ENCODE measurements at places on chromosomes 12 and 14.

DNA sequence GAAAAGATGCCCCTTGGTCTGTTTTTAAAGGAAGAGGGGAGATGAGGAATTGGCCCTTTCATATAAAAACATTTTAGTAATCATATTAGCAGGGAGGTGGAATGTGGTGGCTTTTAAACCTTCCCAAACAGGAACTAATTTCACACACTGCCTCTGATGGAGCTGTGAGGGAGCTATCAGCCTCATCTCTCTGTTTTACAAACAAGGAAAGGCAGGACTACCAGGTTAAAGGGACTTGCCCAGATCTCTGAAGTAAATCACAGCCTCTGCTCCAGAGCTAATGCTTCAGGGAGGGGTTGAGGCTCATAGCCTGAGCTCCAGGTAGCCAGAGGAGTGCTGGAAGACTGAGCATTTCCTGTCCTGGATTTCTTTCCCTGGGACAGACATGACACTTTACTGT, 1.1 kb upstream of the BMP4 start:
- DNase-seq, result no peak

DNA sequence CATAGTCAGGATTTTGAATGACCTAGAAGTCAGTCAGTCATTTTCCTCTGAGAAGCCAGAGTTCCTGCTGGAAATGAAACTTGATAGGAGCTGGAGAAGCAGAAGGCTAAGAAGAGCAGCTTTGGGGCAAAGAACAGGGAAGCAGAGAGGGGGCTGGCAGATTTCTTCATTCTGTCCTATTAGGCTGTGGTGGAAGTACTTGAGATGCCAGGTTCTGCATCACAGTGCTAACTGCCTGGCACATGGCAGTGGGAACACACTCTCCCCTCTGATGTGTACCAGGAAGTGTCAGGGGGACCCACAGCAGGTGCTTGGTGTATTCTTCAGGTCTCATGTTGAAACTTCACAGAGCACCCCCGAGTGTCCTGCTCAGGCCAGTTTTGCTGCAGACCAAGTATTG, 61.0 kb downstream of the SUSD6 start:
- DNase-seq, result no peak

- no peak for DNase-seq
Observed at GRCh38 chr12:53198486-53199110, 8.5 kb downstream of the ITGB7 start.

- DNase-seq, result no peak
Observed at GRCh38 chr14:83734431-83734830, 1795.5 kb upstream of the FLRT2 start.

DNA sequence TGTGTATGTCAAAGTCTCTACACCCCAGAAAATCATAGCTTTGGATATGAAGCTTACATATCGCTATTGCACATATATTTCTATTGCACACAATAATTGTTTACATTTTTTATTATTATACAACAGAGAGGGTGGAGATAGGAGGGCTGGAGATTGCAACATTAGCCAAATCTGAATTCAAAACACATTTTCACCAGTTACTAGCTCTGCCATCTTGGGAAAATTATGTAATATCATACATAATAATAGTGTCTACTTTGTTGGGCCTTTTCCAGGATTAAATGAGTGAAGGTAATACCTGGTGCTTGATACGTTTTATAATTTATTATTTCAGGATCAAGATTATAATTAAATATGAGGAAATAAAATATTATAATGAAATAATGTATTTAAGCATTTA, 507.4 kb upstream of the TBX3 start:
- DNase-seq, result no peak

- DNase-seq, result no peak
Observed at GRCh38 chr14:93591506-93591905, 160.8 kb downstream of the UNC79 start.

GRCh38 chr12:91931111-91931510, 214.5 kb downstream of the BTG1 start:
- no peak for DNase-seq

DNA sequence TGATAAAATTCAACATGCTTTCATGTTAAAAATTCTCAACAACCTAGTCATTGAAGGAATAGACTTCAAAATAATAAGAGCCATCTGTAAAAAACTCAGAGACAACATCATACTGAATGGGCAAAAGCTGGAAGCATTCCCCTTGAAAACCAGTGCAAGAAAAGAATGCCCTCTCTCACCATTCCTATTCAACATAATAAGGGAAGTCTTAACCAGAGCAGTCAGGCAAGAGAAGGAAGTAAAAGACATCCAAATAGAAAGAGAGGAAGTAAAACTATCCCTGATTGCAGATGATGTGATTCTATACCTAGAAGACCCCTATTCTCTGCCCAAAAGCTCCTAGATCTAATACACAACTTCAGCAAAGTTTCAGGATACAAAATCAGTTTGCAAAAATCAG, 52.9 kb downstream of the APOBEC1 start:
- DNase-seq, result no peak

- no peak for DNase-seq
Observed at GRCh38 chr12:99977550-99977949, 7.2 kb downstream of the ANKS1B start.

GRCh38 chr12:24561882-24562770, 386.8 kb downstream of the BCAT1 start:
- DNase-seq, result no peak

GRCh38 chr14:47194055-47194454, 481.4 kb downstream of the MDGA2 start:
- no peak for DNase-seq

DNA sequence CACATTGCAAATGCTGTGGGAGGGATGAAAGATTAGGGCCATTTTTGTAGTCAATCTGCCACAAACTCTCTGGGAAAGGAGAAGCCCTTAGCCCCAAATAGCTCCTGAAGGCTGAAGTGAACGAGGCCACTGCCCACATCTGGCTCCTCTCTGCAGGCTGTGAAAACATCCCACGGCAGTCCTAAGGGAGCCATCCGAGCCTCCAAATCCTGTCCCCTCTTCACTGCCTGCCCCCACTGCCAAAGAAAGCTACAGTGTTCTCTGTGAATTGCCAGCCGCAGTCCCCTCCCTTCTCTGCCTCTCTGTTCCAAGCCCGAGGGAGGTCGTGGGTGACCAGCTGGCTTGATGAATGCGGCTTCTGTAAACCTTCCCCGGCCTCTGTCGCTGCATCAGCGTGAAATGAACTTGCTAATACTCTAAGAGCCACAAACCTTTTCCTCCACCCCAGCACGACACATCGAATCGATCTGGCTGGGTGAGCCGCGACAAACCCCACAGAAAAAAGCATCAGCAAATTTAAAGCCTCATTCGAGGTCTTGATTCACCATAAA, 180.7 kb upstream of the NRXN3 start:
- no peak for DNase-seq

DNA sequence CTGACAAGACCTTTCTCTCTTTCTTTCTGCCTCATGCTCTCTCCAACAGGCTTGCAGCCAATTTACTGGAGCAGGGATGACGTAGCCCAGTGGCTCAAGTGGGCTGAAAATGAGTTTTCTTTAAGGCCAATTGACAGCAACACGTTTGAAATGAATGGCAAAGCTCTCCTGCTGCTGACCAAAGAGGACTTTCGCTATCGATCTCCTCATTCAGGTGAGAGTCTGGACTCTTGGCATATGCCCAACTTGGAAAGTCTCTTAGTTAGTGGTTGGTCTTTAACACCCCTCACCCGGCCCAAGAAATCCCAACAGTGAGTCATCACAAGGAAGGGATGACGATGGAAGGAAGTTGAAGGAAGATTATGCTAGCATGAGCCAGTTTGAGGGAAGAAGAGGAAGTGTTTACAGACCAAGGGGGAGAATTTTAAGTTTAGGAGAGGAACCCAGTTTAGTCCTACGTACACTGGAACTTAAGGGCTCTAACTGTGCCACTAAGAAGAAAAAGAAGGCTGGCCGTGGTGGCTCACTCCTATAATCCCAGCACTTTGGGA, 189.7 kb downstream of the ETV6 start:
- DNase-seq, result no peak

GRCh38 chr12:46920499-46920898, 94.7 kb upstream of the SLC38A4 start:
- DNase-seq, result no peak

- no peak for DNase-seq
Observed at GRCh38 chr12:62720661-62721330, 214.2 kb downstream of the PPM1H start.

GRCh38 chr14:56514663-56515371, 64.8 kb upstream of the TMEM260 start:
- DNase-seq, result no peak

GRCh38 chr12:80178846-80179245, 79.5 kb downstream of the OTOGL start:
- no peak for DNase-seq

DNA sequence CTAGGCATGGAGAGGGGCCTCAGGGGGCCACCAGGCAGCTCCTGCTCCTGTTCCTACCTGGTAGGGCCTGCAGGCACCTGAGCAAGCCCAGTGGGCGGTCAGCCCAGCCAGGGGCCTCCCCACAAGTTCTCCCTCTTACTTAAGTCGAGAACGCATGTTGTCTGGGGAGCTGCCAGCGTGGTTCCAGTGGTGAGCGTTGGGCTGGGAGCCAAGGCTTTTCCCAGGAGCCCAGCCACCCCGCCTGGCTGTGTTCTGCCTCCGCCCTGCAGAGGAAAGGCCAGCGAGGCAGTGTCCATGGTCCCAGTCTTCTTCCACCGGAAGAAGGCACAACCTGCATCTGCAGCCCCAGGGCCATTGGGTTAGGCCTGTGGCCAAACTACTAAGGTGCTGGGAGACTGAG, 1.4 kb downstream of the C14orf180 start:
- DNase-seq, result no peak

GRCh38 chr12:54749191-54749818, 101.1 kb upstream of the DCD start:
- peak; percentile 11 for DNase-seq

- no peak for DNase-seq
Observed at GRCh38 chr12:124768452-124769162, 95.1 kb downstream of the SCARB1 start.

GRCh38 chr14:98177551-98177950, 1094.4 kb downstream of the BCL11B start:
- peak; percentile 65 for DNase-seq

GRCh38 chr12:50187084-50187900, 20.1 kb upstream of the CERS5 start:
- no peak for DNase-seq

GRCh38 chr12:19220205-19220604, 90.7 kb downstream of the PLEKHA5 start:
- no peak for DNase-seq

- no peak for DNase-seq
Observed at GRCh38 chr14:55274146-55274545, 2.9 kb downstream of the FBXO34 start.

DNA sequence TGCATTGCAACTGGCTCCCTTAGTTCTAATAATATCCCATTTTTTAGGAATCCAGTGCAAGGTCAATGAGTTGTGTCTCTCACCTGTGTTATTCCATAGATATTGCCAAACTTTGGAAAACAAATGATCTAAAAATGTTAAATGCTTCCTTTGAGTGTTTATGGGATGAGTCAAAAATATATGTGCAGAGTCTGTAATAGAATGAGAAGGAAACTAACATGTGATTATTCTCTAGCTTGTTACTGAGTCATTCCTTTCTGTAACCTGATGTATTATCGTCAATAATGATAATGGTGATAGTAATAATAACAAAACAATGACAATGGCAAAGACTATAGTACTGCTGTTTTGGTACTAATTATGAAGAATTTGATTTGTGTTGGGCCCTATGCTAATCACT, 11.5 kb downstream of the ACSS3 start:
- no peak for DNase-seq

- DNase-seq, result no peak
Observed at GRCh38 chr12:18222699-18223098, 38.6 kb upstream of the PIK3C2G start.

DNA sequence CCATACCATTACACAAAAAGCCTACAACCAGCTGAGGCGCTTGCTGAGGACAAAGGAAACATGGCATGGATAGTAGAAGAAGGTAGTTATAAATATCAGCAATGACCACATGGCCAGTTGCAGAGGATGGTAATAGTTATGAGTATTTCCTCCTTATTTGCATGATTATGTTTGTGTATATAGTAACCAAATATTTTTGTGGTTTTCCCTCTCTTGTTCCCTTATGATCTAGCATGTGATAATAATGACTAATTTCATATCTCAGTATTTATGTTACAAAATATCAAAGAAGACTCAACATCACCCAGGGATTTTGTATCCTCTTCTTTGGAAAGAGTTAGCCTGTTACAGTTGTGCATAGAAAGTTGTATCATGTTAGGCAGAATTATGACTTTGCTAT, 13.5 kb upstream of the CATSPERB start:
- DNase-seq, result no peak

DNA sequence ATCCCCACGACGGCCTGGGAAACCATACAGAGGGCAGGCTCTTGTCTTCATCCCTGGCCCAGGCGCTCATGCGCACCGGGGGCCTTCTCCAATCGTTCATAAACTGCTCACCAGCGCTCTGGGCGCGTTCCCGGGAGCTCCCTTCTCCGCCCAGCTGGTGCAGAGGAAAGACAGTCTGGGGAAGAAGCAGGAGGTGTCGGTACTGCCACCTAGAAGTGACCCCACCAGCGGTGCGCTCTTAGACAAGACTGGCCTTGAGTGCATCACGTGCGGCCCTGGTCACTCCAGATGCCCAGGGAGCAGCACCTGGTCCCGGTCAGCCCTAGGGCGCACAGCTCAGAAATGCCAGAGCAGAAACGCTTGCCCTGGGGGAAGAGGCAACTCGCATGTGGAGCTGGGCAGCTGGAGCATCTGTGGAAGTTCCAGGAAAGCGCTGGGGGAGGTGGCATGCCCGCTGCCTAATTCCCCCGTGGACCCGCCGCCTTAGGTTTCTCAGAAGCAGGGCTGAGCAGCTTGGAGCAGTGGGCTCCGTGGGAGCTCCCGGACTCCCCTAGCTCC, 2.5 kb downstream of the GSC start:
- DNase-seq, result no peak

DNA sequence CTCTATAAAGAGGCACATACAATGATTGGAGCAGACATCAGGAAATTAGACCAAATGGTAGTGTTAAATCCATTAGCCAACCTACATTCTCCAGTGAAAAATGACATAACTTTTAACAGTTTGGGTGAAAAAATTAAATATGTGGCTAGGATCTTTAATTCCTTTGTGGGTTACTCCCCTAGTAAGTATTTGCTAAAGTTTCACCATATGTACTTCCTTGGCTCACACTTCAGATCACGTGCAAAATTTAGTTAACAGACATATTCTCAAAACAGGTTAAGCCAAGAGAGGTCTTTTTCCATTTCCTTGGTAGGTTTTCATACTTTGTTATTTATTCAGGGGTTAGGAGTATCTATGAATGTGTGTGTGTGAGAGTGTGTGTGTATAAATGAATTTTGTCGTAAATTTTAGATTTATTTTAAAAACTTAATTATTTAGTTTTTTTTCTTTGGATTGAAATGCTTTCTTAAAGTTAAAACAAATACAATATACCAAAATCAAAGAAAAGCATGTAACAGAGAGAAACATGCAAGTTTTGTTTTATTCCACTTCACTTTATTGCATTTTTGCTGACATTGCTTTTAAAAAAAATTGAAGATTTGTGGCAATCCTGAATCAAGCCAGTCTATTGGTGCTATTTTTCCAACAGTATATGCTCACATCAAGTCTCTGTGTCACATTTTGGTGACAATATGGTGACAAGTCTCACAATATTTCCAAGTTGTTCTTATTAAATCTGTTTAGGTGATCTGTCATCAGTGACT, 258.7 kb downstream of the FLRT2 start:
- no peak for DNase-seq

Measured in activated T-cell treated with anti-CD3 and anti-CD28 coated beads, Interleukin-2, amount 50 U/mL, for 4 hours (primary cell).